ENCODE measurements at places on chromosomes 7 and 10. TPM values are rescaled to one million over a fixed set of nuclear protein-coding genes. Genes with fewer than 3 reads are reported as not detected.

OPN1SW gene
- 0.18 TPM for polyA plus RNA-seq

ENO4 gene
- polyA plus RNA-seq = 1.1 TPM

ZNF22 gene
- 35.7 TPM for polyA plus RNA-seq

CALHM3 gene
- 0.13 TPM for polyA plus RNA-seq

ERVW-1 gene
- 0.76 TPM for polyA plus RNA-seq

ASZ1 gene
- not detected for polyA plus RNA-seq

NEUROD6 gene
- 1.6 TPM for polyA plus RNA-seq

TAS2R41 gene
- polyA plus RNA-seq = not detected

HNRNPF gene
- 251 TPM for polyA plus RNA-seq

PLAU gene
- 19.6 TPM for polyA plus RNA-seq

GRCh38 chr7:143145-143751 is 49.1 kb upstream of the FAM20C start:
- no peak for DNase-seq

DNA sequence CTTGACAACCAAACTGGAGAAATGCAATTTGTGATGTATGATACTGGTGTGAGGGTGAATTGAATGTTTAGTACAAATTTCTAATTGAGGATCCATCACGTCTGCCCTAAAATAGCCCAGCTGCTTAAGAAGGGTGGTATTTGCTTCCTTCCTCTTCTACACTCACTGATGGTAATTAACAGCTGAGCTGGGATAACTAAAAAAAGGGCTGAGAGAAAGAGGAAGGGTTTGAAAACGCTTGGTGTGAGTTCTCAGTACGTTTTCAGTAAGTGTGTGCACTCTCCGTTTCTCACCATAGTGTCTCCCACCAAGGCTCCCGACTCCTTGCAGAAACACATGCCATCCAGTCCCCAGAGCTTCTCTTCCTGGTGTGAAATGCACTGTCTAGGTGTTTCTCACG is 54.3 kb downstream of the MAP3K8 start:
- DNase-seq = no peak

GRCh38 chr7:7989133-7989532 is 20.5 kb downstream of the GLCCI1 start:
- no peak for DNase-seq

DNA sequence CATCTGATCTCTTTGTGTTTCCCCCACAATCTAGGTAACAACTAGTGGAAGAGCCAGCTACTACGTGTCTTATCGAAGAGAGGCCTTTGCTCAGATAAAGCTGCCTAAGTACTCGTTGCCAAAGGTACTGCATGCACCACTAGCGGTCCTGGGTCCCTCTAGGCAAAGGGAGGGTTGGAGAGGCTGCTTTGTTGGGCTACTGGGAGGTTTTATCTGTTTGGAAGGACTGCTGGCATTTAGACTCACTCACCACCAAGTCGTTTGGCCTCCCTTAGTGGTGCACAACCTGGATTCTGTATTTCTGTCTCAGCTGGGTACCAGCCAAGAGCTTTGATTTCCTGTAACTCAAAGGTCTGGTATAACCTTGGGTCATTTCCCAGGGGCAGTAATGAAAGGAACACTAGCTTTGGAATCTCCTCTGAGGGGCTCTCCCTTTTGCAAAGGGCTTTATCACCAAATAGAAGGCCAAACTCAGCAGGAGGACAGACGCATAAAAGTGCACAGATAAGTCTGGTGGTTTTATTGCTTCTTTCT is 498.3 kb downstream of the SORCS3 start:
- DNase-seq = no peak

DNA sequence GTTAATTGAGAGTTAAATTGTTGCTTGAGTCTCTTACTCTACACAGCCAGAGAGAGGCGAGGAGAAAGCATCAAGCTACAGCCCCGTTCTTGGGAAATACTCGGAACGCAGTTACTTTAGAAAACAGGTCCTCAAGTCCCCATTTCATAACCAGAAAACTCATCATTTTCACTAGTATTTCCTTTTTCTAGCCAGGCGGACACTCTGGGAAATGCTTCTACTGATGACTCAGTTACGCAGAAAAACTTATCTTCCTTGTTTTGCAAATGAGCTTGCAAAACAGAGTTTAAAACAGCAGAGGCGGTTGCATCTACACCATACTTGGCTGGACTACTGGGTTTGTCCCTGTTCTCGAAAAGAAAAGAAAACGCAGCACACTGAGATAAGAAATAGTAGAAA is 111.4 kb upstream of the FGFR2 start:
- DNase-seq = no peak

DNA sequence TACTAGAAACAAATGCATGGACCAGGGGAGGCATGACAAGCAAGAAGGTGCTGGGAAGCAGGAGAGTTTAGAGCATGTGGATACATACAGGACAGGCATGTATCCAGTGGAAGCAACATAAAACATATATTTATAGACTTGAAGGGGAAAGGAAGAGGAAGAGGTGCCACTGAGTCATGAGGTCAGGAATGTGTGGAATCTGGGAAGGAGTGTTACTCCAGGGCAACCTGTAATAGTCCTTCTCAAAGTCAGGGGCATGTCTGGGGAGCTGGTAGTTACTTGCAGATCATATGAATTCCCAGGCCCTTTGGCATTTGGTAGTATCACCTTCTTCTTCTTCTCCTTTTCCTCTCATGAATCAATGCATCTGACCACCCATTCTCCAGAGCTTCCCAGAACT is 246.6 kb downstream of the XPNPEP1 start:
- no peak for DNase-seq

DNA sequence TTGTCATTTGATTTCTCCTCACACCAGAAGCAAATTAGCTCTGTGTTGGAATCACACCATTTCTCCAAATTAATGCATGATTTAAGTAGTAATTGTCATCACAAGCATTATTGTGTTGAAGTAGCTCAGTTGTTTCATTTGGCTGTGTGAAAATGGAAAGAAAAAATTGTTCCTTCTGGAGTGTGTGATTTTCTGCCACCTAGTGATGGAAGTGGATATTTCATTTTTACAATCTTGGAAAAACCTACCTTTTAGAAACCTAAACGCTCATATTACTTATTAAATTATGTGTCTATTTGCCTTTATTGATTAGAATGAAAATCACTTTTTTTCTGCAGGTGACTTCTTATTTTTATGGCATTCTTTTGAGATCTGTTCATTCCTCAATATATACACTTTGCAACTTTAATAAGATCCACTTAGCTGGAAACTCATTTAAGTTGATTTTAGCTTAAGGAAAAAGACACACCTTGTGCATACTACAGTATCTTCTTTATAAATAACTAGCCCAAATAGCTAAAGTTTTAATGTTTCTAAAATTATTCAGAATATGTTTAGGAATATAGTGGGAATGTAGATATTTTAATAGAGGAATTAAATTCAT is 50.0 kb downstream of the SRI start:
- DNase-seq = peak; percentile 15

DNA sequence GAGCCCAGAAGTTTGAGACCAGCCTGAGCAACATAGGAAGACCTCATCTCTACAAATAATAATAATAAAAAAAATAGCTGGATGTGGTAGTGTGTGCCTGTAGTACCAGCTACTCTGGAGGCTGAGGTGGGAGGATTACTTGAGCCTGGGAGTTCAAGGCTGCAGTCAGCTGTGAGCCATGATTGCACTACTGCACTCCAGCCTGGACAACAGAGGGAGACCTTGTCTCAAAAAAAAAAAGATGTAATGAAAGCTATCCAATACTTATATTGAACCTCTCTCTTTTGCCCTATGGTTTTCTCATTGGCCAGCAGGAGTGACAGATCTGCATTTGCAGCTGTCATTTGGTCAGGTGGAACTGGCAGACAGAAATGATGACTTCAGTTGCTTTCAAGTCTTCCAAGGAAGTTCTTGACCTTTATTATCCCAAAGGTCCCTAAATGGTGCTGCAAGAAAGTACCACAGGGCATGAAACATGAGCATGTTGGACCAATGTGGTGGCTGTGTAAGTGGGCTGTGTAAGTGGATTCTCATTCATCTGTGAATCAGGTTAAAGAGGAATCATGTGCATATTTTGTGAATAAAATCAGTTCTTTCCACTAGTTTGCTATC is 99.4 kb downstream of the CALD1 start:
- DNase-seq = no peak

DNA sequence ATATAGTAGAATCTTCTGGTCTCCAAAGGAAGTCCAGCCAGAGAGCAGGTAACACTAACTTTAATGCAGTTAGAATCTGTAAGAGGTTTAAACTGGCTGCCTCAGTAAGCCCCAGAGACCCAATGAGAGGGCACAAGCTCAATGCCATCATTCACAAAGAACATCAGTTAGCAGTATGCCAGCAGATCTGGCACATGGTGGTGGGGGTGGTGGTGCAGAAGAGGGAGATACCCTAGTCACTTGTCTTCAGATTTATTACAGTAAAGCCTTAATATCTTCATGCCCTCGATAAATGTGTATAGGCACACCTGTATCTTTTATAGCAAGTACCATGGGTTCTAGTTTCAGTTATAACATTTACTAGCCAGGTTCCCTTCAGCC is 86.2 kb downstream of the SORBS1 start:
- DNase-seq = no peak

- no peak for DNase-seq
Measured at GRCh38 chr7:21941611-21942141, 4.0 kb downstream of the CDCA7L start.

GRCh38 chr10:97584060-97584797 is at the start of gene HOGA1:
Gene HOGA1 (plus strand): TSS chr10:97584389. CDS start chr10:97584704, 315 bp downstream.
- DNase-seq = peak; percentile 74

DNA sequence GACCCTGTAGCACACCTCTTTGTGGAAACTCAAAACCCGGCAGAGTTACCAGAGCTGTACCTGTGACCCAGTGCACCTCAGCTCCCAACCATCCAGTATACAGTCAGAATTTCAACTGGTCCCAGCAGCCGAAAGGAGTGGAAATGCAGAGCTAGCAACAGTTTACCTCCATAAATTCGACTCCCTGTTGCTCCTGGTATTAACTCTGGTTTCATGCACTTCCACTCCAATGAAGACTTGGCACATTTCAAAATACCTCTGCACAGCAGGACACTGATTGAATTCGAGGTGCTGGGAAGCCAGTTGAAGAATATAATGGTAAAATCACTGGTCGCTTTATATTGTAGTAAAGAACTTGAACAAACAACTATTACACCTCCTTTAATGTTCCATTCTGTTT is 17.9 kb upstream of the TIAL1 start:
- DNase-seq = no peak

GRCh38 chr7:127447326-127447945 is 54.9 kb upstream of the ZNF800 start:
- DNase-seq = no peak

- DNase-seq = no peak
Measured at GRCh38 chr10:17217631-17218232, 10.3 kb upstream of the VIM start.

GRCh38 chr10:126930131-126930882 is 25.1 kb downstream of the DOCK1 start:
- no peak for DNase-seq

DNA sequence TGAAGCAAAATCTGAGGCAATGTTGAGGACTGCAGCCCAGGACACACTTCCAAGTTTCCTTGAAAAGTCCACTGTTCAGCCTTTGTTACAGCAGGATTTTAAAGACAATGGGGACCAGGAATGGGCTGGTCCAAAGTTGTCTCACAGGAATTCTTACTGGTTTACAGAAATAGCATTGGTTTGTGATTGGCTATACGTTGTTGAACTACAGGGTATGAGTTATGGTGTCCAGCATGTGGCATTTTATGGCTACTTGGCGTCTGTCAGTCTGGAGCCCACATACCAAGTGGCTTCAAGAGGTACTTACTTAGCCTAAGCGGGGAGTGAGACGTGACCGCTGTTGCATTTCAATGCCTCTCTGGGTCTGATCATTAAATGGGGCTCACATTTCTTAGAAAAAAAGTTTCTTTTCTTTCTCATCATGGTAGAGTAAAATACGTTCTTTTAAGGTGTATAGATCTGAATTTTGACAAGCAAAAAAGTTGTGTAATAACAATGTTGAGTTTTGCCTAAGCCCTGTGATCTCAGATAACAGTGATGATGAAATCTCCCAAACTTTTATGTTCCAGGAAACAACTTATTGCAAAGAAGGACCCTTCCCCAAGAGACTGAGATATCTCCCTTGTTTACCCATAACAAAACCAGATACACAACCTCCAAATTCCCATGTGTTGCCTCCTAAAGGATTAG is 100.0 kb upstream of the TRIM24 start:
- no peak for DNase-seq

- no peak for DNase-seq
Measured at GRCh38 chr10:588246-589165, 101.0 kb downstream of the DIP2C start.

DNA sequence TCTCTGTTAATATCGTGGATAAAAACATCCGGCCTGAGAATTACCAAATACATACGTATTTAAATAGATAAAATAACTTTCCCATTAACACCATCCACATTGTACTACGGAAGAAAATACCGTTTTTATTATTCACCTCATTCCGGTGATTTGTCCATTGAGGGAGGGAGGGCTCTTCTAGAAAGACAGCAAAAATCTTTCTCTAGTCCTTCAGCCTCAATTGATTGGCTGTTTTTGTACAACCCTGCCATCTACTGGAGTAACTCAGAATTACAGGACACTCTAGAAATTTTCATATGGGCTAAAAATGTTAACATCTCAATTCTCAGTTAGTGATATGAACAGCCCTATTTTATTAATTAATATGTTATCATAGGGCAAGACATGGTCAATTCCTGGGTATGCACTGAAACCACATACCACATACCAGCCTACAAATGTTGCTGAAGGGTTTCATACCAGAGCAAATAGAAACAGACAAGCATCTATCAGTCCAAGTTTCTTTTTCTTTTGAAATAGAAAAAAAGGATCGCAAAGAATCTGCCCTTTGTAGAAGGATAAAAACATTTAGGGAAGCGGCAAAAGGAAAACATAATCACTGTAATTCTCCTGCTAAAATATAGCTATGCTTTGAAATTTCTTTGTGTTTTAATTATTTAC is 55.8 kb upstream of the CDCA7L start:
- peak; percentile 19 for DNase-seq

DNA sequence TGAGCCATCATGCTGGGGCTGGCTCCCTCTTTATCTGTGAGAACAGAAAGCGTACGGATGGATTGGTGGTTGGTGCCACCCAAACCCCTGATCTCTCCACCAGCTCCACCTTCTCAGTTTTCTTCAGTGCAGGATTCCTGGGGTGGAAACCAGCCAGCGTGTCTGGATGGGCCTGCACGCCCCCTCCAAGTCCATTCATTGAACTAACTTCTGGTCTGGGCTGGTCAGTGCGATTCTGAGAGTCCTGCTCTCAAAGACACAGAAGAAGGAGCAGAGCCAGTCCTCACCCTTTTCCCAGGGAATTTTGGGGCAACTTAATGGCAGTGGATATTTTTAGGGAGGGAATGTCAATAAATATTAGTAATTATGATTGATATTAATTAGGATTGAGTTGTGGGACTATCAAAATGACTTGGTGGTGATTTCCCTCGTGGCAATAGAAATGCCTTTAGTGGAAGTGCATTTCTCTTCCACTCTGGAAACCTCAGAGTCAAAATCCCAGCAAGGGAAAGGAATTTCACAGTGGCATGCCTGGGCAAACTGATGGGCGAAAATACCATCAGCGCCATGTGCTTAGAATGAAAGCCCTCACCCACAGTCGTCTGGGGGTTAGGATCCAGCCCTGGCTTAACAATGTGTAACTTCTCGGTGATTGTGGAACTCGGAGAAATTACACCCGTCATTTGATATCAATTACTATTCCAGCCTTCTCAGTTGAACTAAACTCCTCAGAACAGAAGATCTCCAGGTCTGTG is 69.3 kb upstream of the EEPD1 start:
- no peak for DNase-seq

Data from large intestine (tissue), 12 donors.